ENCODE measurements at places on chromosomes 11 and 22.

- no peak for DNase-seq
Measured at GRCh38 chr22:38489561-38490145, 16.5 kb downstream of the DDX17 start.

DNA sequence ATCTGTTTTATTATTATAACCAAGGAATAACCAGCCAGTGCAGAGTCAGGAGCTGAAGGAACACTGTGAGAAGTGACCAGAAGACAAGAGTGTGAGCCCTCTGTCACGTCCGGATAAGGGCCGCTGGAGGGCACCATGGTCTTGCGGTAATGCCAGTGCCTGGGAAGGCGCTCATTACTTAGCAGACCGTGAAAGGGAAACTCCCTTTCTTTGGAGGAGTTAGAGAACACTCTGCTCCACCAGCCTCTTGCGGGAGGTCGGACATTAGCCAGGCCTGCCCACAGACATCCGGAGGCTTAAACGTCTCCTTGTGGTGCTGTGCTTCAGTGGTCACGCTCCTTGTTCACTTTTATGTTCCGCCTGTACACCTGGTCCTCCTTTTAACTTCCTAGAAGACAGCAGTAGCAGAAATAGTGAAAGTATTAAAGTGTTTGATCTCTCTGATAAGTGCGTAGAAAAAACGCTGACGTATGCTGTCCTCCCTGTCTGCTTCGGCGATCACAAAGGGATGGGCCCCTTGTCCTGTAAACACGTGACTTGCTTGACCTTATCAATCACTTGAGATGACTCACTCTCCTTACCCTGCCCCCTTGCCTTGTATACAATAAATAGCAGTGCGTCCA is 120.6 kb upstream of the LMO1 start:
- DNase-seq: no peak

DNA sequence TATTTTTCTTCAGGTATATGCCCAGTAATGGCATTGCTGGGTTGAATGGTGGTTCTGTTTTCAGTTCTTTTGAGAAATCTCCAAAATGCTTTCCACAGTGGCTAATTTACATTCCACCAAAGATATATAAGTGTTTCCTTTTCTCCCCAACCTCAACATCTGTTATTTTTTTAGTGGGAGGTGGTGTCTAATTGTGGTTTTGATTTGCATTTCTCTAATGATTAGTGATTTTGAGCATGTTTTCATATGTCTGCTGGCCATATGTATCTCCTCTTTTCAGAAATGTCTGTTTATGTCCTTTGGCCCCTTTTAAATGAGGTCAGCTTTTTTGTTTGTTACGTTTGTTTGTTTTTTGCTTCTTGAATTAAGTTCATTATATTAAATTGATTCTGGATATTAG is 760.2 kb downstream of the KCNA4 start:
- no peak for DNase-seq

- peak; percentile 2 for DNase-seq
Measured at GRCh38 chr11:105070306-105070705, 25.2 kb upstream of the CARD16 start.

GRCh38 chr11:120172054-120172911 is 34.4 kb upstream of the TRIM29 start:
- peak; percentile 66 for DNase-seq

DNA sequence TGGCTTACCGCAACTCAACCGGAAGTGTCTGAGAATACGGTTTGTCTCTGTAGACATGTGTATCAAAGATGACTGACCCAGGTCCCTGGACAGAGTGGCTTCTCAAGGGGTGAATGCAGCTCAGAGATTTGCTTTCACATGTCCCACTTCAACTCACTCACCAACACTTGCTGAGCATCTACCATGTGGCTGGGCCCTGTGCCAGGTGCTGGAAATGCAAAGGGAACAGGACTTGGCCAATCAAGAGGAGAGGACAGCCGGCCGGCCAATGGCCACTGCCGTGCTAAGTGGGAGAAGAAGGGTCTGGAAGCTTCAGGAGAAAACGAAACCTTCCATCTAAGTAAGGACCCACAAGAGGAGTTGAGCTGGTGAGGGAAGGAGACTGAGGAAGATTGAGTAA is 151.3 kb downstream of the CEP164 start:
- no peak for DNase-seq

DNA sequence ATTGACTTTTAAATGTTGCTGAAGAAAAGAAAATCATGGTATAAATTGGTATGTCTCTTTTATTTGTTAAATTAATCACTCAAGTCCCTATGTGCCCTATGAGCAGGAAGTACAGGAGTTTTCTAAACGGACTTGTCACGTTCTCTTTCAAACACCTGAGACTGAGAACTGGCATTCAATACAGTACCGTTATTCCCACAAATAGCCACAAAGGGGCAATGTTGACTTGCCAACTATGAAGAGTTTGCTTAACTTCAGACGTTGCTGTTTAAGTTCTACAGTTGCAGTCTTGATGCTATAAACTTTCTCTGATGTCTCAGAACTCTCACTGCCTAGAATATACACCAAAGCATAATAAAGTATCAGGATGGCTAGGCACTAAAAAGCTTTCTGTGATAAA is 7.6 kb downstream of the OR56A1 start:
- DNase-seq: peak; percentile 35

- DNase-seq: no peak
Measured at GRCh38 chr22:38937036-38937435, 20.4 kb upstream of the APOBEC3A start.

- DNase-seq: no peak
Measured at GRCh38 chr11:18986744-18987143, 47.5 kb upstream of the MRGPRX1 start.

DNA sequence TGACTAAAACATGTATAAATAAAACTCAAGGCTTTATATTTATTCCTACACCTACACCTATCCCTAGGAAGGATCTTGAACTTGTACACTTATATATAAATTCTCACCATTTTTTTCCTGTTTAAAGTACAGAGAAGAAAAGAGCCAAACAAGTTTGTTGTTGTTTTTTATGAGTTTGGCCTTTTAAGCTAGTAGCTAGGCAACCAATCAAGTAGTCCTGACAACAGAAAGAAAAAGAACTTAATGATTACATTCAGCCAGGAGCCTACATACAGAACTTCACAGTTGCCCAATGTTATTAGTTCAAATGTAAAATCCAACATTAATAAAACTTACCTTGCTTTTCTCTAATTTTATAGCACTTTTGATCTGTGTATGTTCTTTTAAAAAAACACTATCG is 316.2 kb downstream of the SOX6 start:
- no peak for DNase-seq

DNA sequence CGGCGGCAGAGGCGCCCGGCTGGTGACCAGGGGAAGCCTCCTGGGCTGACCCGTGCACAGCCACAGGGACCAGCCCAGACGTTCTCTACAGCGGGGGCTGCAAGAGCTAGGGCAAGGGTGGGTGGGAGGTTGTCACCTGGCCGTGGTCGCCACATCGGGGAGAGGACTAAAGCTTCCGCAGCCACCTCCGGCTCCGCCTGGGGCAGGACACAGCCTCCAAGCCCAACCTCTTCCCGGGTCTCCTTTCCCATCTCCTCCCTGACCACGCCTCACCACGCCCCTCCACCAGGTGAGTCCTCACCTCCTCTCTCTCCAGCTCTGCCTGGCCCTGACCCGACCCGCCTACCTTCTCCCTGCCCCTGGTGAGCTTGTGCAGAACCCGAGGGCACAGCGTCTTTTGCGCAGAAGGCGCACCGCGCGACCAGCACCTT is 75.9 kb upstream of the LMO1 start:
- DNase-seq: no peak

- no peak for DNase-seq
Measured at GRCh38 chr11:113446938-113447337, 28.3 kb downstream of the DRD2 start.

DNA sequence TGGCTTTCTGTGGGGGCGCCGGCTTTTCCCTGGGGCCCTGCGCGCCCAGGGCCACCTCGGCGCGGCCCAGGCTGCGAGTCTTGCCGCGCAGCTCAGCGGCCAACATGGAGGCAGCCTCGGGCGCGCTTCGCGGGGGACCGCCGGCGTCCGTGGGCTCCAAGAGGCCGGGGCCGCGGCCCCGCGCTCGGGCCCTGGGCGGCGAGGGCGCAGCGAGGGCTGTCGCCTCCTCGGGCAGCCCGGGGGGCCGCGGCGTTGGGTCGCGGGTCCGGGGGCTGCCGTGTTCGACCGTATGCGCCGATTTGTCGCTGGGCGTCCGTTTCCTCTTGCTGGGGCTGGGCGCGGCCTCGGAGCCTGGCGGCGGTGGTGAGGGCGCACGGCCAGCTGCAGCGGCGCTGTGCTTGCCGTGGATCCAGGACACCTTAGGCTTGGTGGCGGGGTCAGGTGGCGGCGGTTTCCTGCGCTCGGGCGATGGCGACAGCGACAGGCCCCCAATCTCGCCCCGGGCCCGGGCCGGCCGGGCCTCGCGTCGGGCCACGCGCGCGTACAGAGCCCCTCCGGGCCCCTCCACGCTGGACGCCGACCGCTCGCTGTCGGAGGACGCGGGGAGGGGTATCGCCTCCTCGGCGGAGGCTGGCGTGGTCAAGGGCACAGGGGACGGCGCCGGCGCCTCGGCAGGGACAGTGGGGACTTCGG is 11.9 kb downstream of the SCARF2 start:
- no peak for DNase-seq

GRCh38 chr11:99630629-99631028 is 609.9 kb downstream of the CNTN5 start:
- DNase-seq: no peak

Measured in activated CD4-positive, alpha-beta T cell treated with anti-CD3 and anti-CD28 coated beads, Interleukin-10, Interleukin-2, amounts not matched to agents 100 ng/mL and 50 ng/mL, durations not matched to agents 16 hours and 8 hours (primary cell).